Sigmoid colon (tissue), 7 donors: ENCODE measurements at places on chromosomes 11 and 22. TPM values are rescaled to one million over a fixed set of nuclear protein-coding genes. Genes with fewer than 3 reads are reported as not detected.

- peak; percentile 60 for DNase-seq
These were observed 74.1 kb upstream of the WNT7B start for GRCh38 chr22:46050916-46051614.

- peak; percentile 90 for DNase-seq
These were observed 107.5 kb upstream of the SESN3 start for GRCh38 chr11:95338430-95338991.

- DNase-seq: no peak
These were observed 151.7 kb downstream of the SPON1 start for GRCh38 chr11:14114269-14114668.

DNA sequence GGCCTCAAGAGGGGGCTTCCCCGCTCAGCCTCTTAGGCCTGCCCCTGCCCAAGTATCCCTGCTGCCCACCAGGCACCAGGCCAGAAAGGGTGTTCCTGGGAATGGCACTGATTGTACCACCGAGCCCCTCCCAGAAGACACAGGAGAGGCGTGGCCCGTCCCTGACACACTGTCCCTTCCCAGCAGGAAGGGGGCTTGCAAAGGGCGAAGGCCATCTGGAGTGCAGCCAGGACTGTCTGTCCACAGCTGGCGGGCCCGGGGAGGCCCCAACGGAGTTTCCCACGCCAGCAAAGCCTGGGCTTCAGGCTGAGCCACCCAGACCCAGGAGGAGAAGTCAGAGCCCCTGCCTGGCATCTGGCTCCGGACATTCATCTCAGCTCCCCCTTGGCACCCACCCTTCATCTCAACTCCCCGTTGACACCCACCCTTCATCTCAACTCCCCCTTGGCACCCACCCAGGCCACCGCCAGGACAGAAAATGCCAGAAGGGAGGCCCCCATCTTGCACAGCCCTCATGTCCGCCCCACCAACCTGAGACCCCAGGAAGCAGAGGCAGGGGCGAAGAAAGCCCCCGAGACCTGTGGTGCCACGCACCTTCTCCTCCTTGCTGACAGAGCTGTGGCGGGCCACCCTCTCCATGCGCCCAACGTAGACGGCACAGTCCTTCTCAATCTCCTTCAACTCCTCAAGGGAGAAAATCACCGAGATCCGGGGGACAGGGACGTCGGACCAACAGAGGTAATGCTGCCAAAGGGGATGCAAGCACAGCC lies 19.4 kb downstream of the TUBGCP6 start:
- DNase-seq: peak; percentile 62

- DNase-seq: peak; percentile 56
These were observed at the start of gene GAL for GRCh38 chr11:68684385-68685356. TSS of gene GAL (plus strand) at chr11:68684544. CDS start at chr11:68684924, 380 bp downstream.

RAC2 gene
- total RNA-seq: 3.0 TPM

GLB1L3 gene
- 1.1 TPM for total RNA-seq

TMEM126A gene
- 21.0 TPM for total RNA-seq

TMEM135 gene
- total RNA-seq: 23.8 TPM
